Activated T-cell treated with anti-CD3 and anti-CD28 coated beads, Interleukin-2, amount 50 U/mL, for 24 hours (primary cell): ENCODE measurements at places on chromosomes 2 and 18.

DNA sequence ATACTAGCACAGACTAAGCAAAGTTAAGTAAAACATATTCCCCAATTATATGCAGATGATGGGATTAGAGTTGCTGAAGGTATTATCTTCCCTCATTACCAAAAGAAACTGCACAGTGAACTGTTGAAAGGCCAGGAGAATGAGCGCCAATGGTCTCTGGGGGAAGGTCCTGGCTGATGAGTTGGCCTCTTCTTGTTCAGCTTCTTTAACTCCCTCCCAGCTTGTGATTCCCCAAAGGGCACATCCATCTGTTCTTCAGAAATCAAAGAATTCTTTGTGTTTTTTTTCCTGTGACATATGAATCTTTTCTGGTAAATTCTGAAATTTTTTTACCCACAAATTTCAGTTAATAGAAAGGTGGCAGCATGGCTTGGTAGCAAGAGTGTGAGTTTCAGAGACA lies 667.6 kb downstream of the CNTNAP5 start:
- DNase-seq: no peak

- DNase-seq: peak; percentile 75
Observed at GRCh38 chr2:231708773-231709635, 679 bp downstream of the PTMA start.

- no peak for DNase-seq
Observed at GRCh38 chr2:42964439-42965083, 172.2 kb upstream of the HAAO start.

GRCh38 chr2:69060938-69061501 lies 48.0 kb downstream of the ANTXR1 start:
- DNase-seq: no peak

- no peak for DNase-seq
Observed at GRCh38 chr2:152582081-152582480, 135.2 kb downstream of the PRPF40A start.

DNA sequence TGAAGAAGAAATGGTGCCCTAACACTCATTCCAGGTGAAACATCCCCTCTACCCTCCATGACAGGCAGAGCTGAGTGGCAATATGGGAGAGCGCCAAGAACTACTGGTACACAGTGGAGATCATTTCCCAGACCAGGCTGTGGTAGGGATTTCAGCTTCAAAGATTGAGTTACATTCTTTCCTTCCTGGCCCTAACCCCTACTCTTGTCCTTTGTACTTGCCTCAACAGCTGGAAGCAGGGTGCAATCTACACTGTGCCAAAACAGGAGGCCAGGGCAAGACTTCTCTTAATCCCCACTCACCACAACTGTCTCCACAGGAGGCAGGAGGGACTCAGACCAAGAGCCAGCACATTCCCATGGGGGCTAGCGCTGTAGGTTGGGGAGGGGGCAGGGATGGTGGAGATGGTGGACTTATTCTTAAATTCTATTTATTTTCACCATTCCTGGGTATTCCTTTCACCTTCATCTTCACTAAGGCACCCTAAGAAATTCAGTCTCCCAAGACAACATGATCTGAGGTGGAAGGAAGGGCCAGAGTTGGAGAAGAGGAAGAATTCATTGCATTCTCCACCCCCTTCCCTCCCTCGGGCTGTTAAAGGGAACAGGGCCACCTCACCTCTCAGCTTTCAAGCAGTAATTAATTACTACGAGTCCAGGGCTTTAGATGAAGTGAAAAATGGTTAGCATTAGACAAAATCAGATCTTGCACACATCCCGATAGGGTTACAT lies 65.9 kb downstream of the AAK1 start:
- DNase-seq: no peak

DNA sequence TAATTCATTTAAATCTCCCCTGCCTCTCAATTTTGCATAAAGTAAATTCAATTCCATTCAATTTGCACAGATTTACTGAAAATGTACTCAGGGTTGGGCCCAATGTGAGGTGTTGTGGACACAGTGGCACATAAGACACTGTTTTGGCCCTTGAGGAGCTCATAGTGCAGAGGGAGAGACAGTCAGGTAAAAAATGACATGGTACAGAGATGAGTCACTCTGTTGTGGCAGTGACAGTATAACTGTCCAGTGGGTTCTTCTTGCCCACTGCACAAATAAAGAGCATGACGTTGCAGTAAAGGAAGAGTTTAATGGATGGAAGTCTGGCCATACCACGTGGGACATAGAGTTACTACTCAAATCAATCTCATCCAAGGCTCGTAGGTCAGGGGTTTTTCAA lies 400.3 kb upstream of the TRIB2 start:
- no peak for DNase-seq

DNA sequence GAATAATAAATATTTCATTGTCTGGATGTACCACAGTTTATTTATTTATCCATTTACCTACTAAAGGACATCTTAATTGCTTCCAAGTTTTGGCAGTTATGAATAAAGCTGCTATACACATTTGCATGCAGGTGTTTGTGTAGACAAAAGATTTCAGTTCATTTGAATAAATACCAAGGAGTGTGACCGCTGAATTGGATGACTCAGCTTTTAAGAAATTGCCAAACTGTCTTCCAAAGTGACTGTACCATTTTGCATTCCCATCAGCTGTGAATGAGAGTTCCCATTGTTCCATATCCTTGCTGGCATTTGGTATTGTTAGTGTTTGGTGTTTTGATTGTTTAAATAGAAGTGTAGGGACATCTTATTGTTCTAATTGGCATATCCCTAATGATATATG lies 36.2 kb upstream of the FMNL2 start:
- DNase-seq: no peak

DNA sequence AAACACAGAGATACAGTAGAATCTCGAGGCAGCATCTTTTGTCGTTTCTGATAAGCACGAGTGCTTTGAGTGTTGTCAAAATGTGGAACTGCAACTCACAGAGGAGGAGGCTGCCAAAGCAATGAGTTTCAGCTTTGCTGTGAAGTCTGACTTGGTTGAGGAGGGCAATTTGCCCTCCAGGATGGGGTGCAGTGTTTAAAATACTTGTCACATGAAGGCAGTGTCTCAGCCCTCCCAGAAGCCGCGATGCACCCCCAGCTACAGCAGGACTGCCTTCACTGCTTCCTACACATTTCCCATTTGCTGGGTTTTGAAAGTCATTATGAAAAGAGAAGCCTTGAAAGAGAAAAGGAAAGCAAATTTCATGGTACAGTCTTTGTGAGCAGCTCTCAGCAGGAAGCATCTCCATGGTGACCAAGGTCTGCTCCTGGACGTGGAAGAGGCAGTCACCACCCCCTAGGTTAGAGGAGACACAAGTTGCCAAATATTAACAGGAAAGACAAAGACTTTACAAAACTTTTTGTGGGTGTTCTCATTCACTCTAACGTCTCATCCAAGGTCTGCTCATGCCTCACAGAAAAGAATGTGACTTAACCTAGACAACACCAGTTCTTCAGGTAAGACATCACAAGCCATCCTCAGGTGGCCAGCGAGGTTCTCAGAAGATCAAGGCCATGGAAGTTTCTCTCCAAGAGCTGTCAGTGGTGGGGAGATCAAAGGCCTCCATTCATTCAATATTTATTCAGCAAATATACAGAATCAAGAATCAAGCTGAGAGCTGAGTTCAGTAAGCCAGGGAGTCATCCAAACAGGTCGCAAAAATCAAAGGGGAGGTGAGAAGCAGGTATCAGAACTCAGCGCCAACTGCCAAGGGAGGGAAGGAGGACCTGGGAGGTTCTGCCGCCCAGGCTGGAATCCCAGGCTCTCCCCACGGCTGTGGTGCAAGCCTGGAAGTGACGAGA lies 476.0 kb downstream of the EIPR1 start:
- no peak for DNase-seq

DNA sequence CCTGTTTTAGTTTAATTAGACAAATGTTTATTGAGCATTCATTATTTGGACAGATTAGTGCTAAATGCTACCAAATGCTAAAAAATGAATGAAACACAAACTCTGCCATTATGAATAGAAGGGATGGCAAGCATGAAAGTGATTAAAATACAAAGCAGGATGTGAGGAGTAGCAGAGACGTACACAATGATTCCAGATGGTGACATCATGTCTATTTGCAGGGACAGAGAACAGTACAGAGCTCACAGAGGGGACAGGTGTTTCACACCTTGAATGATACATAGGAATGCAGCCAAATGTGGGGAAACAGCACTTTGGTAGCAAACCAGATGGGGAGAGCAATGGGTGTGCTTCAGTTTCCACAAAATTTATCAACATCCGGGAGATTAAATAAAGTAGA lies 76.3 kb downstream of the CD226 start:
- no peak for DNase-seq

DNA sequence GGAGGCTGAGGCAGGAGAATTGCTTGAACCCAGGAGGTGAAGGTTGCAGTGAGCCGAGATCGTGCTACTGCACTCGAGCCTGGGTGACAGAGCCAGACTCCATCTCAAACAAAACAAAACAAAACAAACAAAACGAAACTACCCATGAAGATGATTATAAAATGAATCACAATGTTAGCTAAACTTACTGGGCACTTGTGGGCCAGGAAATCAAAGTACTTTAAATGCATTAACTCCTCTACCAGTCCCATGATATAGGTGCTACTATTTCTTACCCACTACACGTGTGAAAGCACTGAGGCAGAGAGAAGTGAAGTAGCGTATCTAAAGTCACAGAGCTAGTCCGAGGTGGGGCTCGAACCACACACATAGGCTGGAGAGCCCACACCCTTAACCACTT lies 53.6 kb downstream of the POLE4 start:
- DNase-seq: no peak

- DNase-seq: no peak
Observed at GRCh38 chr2:85522090-85522647, 16.8 kb upstream of the MAT2A start.

- no peak for DNase-seq
Observed at GRCh38 chr18:44579028-44579702, 101.5 kb upstream of the SETBP1 start.

DNA sequence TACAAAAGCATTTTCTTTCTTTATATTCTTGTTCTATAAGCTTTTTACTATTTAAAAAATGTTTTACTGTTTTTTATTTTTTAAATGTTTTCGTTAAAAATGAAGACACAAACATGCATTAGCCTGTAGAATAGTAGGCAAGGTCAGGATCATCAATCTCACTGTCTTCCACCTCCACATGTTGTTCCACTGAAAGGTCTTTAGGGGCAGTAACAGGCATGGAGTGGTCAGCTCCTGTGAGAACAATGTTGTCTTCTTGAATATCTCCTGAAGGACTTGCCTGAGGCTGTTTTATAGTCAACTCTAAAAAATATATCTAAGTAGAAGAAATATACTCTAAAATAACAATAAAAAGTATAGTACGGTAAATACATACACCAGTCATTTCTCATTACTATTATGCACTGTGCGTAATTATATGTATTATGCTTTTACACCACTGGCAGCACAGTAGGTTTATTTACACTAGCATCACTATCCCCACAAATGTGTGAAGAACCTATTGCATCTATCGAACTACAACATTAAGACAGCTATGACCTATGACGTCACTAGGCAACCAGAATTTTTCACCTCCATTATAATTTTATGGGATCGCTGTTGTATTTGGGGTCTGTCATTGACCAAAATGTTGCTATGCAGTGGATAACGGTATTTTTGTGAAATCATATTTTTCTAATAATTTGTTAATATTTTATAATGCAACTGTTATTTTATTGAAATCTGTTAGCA lies 764.3 kb downstream of the METTL4 start:
- no peak for DNase-seq

DNA sequence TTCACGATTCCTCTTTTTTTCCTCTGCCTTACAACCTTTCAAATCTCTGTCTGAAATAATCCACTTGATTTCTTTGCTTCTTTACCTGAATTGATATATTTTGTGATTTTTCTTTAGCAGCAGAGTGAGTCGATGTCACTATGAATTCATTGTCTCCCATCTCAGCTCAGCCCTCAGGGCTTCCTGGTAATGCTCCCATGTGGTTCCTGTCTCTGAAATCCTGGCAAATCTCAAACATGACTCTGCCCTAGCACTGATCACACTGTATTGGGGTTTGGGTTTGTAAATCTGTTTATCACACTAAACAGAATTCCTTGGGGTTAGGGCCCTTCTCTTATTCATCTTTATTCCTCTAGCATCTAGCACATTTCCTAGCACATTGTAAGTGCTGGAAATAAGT lies 43.0 kb upstream of the MSTN start:
- DNase-seq: no peak

DNA sequence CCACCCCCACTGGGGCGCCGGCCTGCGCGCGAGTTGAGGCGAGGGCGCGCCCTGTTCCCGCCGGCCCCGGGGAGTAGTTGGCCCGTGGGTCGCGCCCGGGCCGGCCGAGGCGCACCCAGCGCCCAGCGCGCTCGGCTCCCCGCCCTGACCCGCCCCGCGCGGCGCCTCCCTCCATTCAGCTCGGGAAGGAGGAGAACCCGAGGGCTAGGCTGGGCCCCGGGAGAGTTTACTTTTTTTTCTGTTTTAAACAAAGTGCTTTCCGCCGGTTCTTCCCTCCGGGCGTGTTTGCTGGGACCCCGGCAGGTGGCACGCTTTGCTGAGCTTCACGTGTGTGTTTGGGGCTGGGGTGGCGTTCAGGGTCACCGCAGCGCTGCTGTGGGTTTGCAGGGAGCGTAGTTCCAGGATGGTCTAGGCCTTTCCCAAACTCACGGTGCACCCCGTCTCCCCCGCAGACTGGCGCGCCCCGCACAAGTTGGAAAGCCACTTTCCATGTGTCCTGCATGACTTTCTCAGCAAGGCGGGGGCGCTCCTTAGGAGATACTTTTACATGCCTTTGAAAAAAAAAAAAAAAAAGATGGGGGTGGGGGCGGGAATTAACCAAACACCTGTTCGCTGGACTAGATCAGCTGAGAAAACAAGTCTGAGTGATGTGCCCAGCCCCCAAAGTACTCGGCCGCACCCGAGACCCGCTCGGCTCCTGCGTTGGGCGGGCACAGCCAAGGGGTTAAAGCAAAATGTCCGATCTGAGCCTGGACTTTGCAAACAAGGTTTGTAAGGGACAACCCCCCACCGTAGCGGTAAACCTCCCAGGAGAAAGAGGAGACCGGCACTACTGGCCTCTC lies 825 bp downstream of the ITGA6 start:
- peak; percentile 76 for DNase-seq

DNA sequence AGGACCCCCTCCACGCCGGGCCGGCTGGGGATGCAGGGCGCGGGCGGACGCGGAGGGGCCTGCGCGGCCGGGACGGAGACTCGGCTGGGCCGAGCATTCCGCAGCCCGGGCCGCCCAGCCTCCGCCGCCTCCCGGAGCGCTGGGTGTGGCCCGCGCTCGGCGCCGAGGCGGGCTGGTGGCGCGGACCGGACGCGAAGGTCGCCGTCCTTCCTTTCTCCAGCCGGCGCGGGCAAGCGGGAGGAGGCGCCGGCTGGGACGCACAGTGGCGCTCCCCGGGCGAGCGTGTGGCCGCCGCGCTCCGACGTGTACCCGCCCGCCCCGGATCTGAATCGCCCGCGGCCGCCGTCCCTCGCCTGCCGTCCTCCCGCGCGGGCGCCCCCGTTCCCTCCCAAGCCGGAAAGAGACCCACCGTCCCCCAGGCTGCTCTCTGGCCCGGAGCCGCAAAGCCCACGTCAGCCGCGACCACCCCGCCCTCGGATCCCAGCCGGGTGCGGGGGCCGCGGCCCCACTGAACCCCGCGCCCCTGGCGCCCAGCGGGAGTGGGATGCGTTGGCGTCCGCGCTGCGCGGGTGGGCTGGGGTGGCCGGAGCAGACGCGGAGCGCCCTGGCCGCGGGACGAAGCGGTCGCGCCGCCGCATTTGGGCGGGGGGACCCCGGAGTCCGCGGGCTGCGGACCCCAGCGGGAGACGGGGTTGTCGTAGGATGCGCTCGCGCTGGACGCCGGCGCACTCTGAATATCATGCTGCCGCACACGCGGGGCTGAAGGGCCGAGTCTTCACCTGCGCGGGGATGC lies 634 bp downstream of the SPATS2L start:
- DNase-seq: peak; percentile 56

- DNase-seq: no peak
Observed at GRCh38 chr2:144326825-144327224, 193.1 kb downstream of the ZEB2 start.
